ENCODE measurements at places on chromosomes 13 and 19. TPM values are rescaled to one million over a fixed set of nuclear protein-coding genes. Genes with fewer than 3 reads are reported as not detected.

THSD8 gene
- 4.5 TPM for polyA plus RNA-seq

PCDH20 gene
- 0.03 TPM for polyA plus RNA-seq

TSHZ3 gene
- 3.5 TPM for polyA plus RNA-seq

RGL3 gene
- polyA plus RNA-seq = not detected

DACT3 gene
- polyA plus RNA-seq = not detected

DNA sequence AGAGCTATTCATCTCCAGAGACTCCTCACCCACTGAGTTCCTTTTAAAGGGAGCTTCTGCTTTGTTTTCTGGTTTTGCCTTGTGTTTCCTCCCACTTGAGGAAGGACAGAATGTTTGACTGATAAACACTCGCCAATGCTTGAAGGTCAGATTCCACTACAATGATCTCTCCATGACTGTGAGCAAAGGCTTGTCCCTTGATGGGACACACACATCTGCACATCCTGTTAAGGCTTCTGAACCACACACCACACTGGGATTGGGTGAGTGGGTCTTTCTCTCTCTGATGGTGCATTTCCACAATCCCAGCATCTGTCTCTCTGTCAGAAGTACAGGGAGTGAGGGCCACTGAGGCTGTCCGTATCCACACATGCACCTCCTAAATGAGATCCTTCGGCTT lies 245.3 kb downstream of the IRS2 start:
- H3K4me1 ChIP-seq = no peaks in the 10 kb centered on the region
- H3K27me3 ChIP-seq = peaks cover 5% of the 10 kb centered on the region
- no peak overlapping the region for H3K4me3 ChIP-seq
- no peak for DNase-seq
- H3K36me3 ChIP-seq = no peaks in the 10 kb centered on the region

- peaks cover 4% of the 10 kb centered on the region for H3K27me3 ChIP-seq
- H3K4me3 ChIP-seq = no peak overlapping the region
- H3K36me3 ChIP-seq = no peaks in the 10 kb centered on the region
- DNase-seq = no peak
- peaks cover 7% of the 10 kb centered on the region for H3K4me1 ChIP-seq
- H3K27ac ChIP-seq = no peak overlapping the region
Observed at GRCh38 chr13:48201044-48201443, 32.0 kb upstream of the ITM2B start.

DNA sequence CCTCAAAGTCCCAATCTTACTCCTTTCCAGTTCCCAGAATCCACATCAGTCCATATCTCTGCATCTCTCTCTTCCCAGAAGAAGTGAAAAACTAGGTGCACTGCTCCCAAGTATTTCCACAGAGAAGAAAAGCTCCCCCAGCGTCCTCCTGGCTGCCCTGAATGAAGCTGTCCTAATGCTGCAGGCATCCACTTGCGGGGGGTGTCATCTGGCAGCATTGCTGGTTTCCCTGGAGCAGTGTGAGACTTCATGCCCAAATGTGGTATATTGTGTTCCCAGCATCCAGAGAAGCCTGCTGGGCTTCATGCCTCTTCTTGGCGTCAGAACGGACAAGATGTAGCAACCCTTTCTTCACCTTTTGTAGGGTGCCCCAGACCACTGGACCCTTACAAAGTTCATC lies 32.9 kb upstream of the ARHGEF7 start:
- H3K36me3 ChIP-seq = no peaks in the 10 kb centered on the region
- H3K27ac ChIP-seq = no peak overlapping the region
- H3K4me1 ChIP-seq = no peaks in the 10 kb centered on the region
- H3K4me3 ChIP-seq = no peak overlapping the region
- no peak for DNase-seq
- H3K27me3 ChIP-seq = peaks cover 9% of the 10 kb centered on the region

DNA sequence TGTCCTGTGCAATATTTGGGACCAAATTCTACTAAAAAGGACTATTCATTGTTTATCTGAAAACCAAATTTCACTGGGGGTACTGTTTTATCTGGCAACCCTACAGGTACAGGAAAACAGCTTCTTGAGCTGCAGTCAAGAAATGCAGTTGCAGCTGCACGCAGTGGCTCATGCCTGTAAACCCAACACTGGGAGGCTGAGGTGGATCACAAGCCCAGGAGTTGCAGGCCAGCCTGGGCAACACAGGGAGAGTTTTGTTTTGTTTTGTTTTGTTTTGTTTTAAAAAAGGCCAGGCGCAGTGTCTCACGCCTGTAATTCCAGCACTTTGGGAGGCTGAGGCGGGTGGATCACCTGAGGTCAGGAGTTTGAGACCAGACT lies 11.6 kb upstream of the ZSCAN1 start:
- H3K36me3 ChIP-seq = no peaks in the 10 kb centered on the region
- peaks cover 7% of the 10 kb centered on the region for H3K4me1 ChIP-seq
- H3K27me3 ChIP-seq = peaks cover 4% of the 10 kb centered on the region
- H3K27ac ChIP-seq = no peak overlapping the region
- no peak for DNase-seq
- H3K4me3 ChIP-seq = no peak overlapping the region

GRCh38 chr19:20244356-20244755 lies 77.3 kb downstream of the ZNF486 start:
- peak; percentile 41 for DNase-seq
- H3K36me3 ChIP-seq = no peaks in the 10 kb centered on the region
- peak overlapping the region; percentile 68 for H3K27ac ChIP-seq
- peak overlapping the region; percentile 50 for H3K4me3 ChIP-seq
- H3K4me1 ChIP-seq = peaks cover 10% of the 10 kb centered on the region

GRCh38 chr13:41848435-41849255 lies 112.3 kb downstream of the VWA8 start:
- H3K27ac ChIP-seq = no peak overlapping the region
- no peaks in the 10 kb centered on the region for H3K4me1 ChIP-seq
- DNase-seq = no peak
- H3K4me3 ChIP-seq = no peak overlapping the region
- H3K36me3 ChIP-seq = no peaks in the 10 kb centered on the region

DNA sequence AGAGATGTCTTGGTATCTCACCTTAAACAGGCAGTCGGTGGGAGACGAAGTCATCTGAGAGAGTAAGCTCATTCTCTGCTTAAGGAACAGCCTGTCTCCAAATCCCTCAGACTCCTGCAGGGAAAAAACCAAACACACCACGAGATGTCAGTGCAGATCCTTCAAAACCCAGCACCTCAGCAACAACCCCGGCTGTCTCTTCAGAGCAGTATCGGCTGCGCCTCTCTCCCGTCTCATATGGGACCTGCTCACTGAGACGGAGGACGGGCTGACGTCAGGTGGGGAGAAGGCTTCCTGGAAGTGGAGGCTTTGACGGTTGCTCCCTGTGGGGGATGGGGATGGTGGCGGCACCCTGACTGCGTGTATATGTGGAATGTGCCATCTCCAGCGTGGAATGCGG lies 43.6 kb downstream of the ANKRD27 start:
- no peak overlapping the region for H3K4me3 ChIP-seq
- H3K4me1 ChIP-seq = no peaks in the 10 kb centered on the region
- H3K27me3 ChIP-seq = peaks cover 1% of the 10 kb centered on the region

GRCh38 chr19:3175781-3176714 lies 2.5 kb upstream of the S1PR4 start:
- peaks cover 18% of the 10 kb centered on the region for H3K27me3 ChIP-seq
- H3K4me3 ChIP-seq = peak overlapping the region; percentile 82
- DNase-seq = peak; percentile 25
- H3K27ac ChIP-seq = peak overlapping the region; percentile 97

DNA sequence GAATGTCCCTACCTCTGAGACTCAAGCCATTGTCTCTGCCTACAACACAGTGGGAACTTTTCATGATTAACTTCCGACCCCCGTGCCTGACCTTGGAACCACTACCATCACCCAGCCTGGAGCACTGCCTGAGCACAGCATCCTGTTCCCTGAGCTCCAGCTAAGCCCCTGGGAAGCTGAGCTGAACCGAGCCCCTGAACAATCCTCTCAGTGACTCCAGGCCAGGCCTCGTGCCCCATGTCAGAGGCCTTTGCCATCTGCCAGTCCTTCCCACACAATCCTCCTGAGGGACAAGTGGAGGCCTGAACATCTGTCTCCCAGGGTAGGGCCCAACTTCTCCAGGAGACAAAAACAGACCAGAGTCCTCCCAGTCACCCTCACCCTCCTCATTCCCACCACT lies 17.5 kb downstream of the CEACAM3 start:
- DNase-seq = no peak
- H3K4me3 ChIP-seq = no peak overlapping the region
- no peak overlapping the region for H3K27ac ChIP-seq
- no peaks in the 10 kb centered on the region for H3K4me1 ChIP-seq
- no peaks in the 10 kb centered on the region for H3K27me3 ChIP-seq
- H3K36me3 ChIP-seq = no peaks in the 10 kb centered on the region
